Endodermal cell (in vitro differentiated cells): ENCODE measurements at places on chromosomes 5 and 9. TPM values are rescaled to one million over a fixed set of nuclear protein-coding genes. Genes with fewer than 3 reads are reported as not detected.

PCDHB9 gene
- 3.8 and 5.1 TPM in 2 replicates for total RNA-seq

NR4A3 gene
- 0.37 and 0.52 TPM in 2 replicates for total RNA-seq

PCDH12 gene
- total RNA-seq, result not detected in 2 replicates

MBLAC2 gene
- total RNA-seq, result 5.0 to 8.4 TPM (median 6.0 TPM) in 3 replicates

SHISAL2B gene
- 106 to 134 TPM (median 112 TPM) in 3 replicates for total RNA-seq

TLX3 gene
- total RNA-seq, result not detected in 2 replicates

FCN1 gene
- total RNA-seq, result not detected in 2 replicates

ITK gene
- total RNA-seq, result 0.38 to 0.40 TPM in 2 of 3 replicates, not detected in the other

ZBTB26 gene
- 8.7 and 9.8 TPM in 2 replicates for total RNA-seq

C5orf58 gene
- total RNA-seq, result 0.95 and 1.2 TPM in 2 replicates

IL5 gene
- total RNA-seq, result not detected in 3 replicates

RFX3 gene
- total RNA-seq, result 22.9 and 27.5 TPM in 2 replicates

DNA sequence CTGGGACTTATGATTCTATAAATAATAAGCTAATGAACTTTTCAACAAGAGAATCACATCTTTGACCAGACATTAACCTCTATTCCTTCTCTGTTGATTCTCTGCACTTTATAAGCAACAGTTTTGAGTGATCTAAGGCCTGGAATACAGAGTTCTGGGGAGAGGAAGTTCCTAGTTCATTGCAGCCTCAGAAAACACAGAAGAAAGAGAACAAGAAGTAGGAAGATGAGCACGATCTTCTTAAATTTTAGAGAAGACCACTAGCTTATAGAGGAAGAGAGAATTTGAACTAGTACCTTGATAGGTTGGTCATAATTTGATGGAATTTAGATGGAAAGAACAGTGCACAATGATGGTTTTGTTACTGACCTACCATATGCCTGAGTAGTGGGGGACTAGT is 8.5 kb upstream of the C9orf72 start:
- no peak for DNase-seq

GRCh38 chr5:111165058-111165457 is 59.1 kb upstream of the CAMK4 start:
- peak; percentile 51 for DNase-seq

DNA sequence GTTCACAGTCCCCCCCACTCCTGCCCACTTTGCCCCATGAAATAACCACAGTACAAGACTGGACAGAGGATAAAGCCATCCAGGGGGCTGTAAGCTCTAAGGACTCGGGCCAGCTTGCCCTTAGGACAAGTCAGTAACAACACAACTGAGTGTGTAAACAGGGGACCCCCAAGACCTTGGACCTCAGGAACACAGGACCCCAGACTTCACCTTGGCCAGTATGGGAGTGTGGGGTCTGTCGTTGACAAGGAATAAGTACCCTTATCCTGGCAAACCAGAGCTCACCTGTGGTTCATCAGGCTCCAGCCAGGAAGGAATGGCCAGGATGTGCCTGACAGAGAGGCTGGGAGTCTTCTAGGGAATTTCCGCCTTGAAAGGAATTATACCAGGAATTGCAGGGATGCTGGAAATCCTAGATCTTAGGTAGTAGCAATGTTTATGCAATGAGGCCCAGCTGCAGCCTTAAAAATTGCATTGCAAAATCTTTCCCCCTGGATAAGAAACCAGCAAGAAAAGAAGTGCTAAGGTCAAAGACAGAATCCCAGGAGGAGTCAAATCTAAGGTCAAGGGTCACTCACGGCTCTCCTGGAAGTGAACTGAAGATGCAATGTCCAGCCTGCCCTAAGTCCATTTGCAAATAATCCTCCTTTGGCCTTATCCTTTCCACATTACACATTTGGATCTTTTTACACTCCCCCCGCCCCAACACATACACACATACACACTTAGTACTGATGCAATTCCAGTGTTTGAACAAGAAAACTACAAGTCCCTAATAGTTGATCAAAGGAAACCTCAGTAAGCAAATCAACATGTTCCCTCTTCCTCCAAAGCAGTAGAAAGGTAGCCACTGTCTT is 27.3 kb upstream of the TDRD7 start:
- peak; percentile 38 for DNase-seq

DNA sequence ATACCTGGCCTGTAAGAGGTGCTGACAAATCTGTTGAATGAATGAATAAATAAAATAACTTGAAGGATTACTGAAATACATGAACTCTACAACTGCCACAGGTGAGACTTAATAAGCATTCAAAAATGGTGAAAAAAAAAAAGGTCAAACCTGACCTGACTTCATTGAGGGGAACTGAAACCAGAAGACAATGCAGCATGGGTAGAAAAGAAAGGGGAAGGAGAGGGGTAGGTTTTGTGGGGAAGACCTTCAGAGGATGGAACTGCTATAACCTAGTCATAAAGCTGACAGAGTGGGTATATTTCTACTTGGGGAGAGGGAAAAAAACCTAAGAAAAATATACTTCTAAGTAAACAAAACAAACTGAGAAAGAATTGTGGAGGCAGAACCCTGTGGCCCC is 56.6 kb downstream of the RASEF start:
- no peak for DNase-seq

- DNase-seq, result no peak
Observed at GRCh38 chr5:40685976-40686486, 6.3 kb downstream of the PTGER4 start.

- DNase-seq, result no peak
Observed at GRCh38 chr5:7770436-7770835, 80.5 kb downstream of the CFAP90 start.

DNA sequence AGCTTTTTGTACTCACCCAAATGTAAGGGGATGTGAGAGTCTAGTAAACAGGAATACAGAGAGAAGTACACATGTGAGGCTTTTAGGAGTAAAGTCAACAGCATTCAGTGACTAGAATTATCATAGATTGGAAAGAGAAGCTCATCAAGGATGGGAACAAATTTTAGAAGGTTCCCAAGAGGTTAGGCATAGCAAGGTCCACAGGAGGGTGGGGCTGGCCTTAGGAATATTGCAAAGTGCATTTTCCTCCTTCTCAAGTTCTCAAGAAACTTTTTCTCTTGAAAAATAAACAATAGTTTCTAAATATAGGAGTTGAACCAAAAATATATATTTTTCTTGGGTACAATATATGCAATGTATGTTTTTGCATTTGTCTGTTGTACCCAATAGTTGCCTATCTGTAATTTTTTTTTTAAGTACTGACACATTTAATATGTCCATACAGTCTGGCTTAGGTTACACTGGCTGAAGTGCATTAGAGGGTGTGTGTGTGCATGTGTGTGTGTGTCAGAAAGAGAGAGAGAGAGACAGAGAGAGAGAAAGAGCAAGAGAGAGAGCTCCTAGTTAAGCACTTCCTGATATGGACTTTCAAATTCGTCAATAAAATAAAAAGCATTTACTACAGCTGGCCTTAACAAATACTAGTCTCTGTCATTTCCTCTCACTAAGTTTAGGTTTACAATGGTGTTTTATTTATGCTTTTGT is 62.2 kb downstream of the SNX18 start:
- no peak for DNase-seq

- DNase-seq, result no peak
Observed at GRCh38 chr5:74605759-74606158, 34.8 kb downstream of the ENC1 start.

- no peak for DNase-seq
Observed at GRCh38 chr9:133524146-133524545, 613 bp downstream of the MYMK start.

GRCh38 chr9:131622523-131622922 is 77.2 kb downstream of the PRRT1B start:
- no peak for DNase-seq

GRCh38 chr9:88258024-88258423 is 119.7 kb upstream of the SPATA31C2 start:
- no peak for DNase-seq

- no peak for DNase-seq
Observed at GRCh38 chr5:160310140-160310539, 2.2 kb downstream of the CCNJL start.

DNA sequence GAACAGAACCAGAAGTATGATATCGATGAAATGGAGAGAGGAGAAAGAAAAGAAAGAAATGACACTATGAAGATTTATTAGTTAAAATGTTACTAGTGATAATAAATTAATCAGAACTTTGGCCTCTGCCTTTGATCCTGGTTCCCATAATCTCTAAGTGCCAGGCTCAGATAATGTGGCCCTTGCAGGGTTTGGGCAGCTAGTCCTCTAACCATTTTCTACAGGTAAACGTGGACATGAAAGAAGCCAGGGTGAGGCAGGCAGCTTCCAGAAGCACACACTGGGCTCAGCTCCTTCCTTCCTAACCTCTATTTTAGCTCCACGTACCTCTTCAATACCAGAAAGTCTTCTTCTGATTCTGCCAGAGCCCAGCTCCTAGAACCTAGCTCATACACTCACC is 30.6 kb downstream of the SYK start:
- peak; percentile 7 for DNase-seq

- no peak for DNase-seq
Observed at GRCh38 chr9:97935276-97935675, 2.7 kb downstream of the HEMGN start.

GRCh38 chr9:130599625-130600024 is 20.2 kb downstream of the FUBP3 start:
- peak; percentile 62 for DNase-seq

DNA sequence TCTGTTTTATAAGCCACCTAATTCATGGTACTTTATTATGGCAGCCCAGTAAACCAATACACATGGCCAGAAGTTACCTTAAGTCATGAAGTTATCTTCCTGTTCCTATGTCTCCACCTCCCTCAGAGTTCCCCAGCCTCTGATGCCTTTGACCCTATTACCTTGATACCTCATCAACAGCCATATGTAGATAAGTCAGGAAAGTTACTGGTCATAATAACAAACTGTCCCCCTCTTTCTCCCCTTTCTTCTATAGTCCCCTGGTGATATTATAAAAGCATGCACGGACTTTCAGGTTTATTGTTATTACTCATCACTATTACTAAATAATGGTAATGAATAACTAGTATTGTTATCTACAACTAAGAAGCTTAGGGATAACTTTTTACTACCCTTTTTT is 168.9 kb upstream of the FER start:
- DNase-seq, result no peak

DNA sequence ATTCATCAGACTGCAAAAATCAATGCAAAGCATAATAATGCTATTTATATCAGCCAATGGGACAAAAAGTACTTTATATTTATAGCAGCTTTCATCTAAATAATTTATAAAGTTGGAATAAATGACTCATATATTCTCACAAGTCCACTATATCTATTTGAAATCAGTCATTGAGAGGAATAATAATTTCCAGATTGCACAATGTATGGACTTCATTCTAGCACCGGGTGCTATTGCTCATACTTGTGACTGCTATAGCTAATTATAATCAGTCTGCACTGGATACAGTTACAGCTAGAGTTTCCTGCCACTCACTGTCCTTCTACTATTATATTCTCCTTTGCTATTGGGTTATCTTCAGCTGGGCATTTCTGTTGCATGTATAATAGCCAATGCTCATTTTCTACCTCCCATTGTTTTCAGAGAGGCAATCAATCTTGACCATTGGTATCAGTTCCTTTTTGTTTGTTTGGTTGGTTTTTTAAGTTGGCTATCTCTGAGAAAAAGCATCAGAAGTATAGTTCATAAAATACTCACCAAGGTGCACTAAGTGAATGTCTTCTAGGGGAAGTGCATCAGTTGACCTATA is 1.9 kb downstream of the CDH18 start:
- no peak for DNase-seq

DNA sequence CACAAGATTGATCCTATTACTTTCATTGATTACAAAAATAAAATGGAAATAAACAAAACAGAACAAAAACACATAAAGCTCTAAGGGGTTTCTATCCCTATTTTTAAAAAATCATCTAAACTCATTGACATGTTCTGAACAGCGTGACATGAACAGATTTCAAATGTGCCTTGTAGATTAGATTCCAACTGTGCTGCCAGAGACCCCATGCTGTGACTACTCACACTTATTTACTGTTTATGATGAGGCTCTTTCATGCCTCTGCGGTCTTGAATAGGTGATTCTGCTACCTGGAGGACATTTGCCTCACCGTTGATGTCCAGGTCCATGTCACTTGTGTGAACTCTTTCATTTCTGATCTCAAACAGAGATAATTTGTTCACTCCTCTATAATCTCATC is 990.2 kb downstream of the CDH12 start:
- no peak for DNase-seq

- DNase-seq, result no peak
Observed at GRCh38 chr9:136354592-136355085, 8.9 kb downstream of the DNLZ start.
